ENCODE measurements at places on chromosomes 3 and 15.

DNA sequence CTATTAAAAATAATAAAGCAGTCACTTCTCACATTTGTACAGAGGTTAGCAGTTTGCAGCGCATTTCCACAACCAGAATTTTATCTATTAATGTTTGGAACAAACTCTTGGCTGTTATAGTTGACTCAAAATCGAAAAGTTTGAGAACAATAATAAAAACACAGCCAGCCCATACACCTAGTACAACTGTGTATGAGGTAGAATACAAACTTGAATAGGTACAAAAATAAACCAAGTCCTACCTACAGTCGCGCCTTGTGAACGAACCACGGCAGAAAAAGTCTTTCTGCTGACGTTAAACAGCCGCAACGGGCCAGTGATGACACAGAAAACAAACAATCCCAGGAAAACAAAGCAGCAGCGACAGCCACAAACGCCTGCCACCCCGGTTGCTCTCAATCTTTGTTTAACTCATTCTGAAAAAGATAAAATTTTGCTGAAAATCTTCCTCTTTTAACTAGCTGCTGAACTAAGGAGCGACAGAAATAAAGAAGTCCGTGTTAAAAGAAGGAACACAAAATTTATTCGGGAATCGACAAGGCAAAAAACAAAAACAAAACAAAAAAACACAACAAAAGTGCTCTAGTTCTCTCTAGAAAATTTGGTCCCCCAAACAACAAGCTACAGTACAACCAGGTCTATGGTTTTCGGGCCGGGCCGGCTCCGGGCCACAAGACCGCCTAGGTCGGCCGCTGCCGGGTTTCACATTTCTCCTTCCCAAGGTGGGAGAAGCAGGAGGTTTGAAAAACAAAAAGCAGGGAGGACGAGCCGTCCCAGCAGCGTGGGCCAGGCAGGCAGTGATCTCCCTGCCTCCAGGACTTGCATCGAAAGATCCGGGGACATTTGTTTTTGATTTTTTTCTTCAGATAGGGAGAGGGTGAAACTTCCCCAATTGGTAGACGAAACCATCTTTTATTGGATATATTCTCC, 2.9 kb downstream of the FOXL2 start:
- DNase-seq = no peak

DNA sequence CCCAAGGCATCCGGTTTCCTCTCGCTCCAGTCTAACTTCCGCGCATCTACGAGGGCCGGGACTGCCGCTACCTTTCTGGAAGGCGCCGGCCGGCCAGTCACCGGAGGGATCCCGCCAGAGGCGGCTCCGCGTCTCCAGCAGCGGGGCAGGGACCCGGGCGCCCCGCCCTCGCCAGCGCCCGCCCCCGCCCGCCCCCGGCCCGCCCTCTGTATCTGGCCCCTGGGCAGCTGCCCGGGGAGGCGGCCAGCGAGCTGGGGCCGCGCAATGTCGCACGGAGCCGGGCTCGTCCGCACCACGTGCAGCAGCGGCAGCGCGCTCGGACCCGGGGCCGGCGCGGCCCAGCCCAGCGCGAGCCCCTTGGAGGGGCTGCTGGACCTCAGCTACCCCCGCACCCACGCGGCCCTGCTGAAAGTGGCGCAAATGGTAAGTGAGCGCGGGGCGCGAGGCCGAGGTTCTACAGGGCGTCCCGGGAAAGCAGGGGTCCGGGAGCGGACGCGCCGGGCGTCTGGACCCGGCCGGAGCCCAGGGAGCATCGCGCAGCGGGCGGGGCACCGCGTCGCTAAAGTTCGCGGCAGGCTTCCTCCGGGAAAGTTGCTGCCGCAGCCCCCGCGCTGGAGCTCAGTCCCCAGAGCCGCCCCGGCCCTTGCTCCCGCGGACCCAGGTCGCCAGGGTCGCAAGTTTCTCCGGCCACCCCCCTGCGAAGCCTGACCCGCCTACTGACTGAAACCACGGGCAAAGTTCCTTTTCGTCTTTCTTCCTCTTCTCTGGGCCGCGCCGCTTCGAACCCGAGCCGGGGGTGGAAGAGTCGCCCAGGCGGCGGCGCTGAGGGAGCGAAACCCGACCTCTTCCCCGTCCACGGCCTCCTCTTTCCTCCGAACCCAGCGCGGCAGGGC, at the start of gene CMTM7:
TSS of gene CMTM7 (plus strand) at position 211 of the 893 bp plus-strand sequence. CDS start at position 265, 54 bp downstream.
- peak; percentile 78 for DNase-seq

GRCh38 chr3:150273396-150273795, 134.7 kb upstream of the TSC22D2 start:
- DNase-seq = no peak

GRCh38 chr3:174347474-174348138, 511.5 kb upstream of the NAALADL2 start:
- DNase-seq = no peak
